ENCODE measurements at places on chromosomes 6 and 20.

DNA sequence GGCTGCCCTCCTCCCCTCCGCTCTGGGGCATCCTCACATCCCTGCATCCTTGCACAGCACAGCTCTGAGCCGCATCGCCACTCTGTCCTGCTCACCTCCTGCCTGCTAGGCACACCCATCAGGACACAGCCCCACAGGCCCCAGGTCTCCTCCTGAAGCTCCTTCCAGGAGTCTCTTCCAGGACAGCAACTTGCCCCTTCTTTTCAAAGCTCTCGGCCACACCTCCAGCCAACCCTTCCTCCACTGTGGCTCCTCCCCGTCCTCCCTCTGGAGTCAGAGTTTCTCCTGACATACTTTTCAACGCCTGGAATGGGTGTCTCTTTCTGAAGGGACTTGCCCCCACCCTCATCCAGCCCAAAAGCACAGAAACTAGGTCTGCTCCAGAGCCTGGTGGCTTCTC is 77.3 kb downstream of the SLC23A2 start:
- ATAC-seq: no peak

GRCh38 chr6:134911547-134911946 is 38.4 kb downstream of the ALDH8A1 start:
- ATAC-seq: peak; percentile 55

DNA sequence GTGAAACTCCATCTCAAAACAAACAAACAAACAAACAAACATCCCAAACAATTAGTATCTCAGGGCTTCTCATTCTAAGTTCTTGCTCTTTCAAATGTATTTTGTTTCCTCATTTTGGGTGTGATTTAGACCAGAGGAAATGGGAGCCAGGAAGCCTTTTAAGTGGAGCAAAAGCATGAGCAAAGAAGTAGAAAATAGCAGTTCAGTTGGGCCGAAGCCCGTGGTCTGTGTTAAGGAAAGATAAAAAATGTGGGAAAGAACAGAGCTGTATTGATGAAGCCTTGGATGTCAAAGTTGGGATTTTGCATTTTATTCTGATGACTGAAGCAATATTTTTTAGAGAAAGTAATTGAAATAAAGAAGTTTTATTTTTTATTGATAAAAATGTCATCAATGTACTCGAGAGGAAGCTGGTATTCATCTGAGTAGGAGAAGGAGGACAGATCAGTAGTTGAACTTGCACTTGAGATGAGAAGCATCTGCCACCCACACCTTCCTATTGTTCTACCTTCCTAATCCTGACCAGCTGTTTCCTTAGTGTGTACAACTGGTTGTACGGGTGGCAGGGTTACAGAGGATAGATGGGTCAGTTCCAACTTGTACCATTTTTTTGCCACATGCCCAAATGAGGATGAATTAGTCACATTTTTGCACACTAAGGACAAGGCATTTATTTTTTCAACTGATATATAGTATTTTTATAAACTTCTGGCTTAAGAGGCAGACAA is 56.1 kb downstream of the KIAA0408 start:
- ATAC-seq: no peak

GRCh38 chr20:47544852-47545251 is 43.2 kb downstream of the NCOA3 start:
- ATAC-seq: no peak

DNA sequence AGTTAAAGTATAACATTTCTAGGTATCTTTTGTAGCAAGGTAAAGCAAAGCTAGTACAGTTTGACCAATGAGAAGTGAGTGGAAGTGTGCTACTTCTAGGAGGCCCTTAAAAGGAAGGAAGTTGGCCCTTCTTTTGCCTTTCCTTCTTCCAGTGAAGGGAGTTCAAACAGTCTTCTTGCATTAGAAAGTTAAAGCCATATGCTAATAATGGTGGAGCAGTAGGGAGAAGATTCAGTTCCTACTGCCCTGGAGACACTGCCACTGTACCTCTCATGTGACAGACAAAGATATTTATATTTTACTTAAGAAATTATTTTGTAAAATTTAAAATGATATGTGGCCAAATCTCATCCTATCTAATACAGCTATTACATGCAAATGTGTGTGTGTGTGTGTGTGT is 26.0 kb upstream of the RCAN2 start:
- no peak for ATAC-seq

GRCh38 chr6:157184202-157185015 is 138.9 kb downstream of the TMEM242 start:
- peak; percentile 56 for ATAC-seq

GRCh38 chr6:26020329-26021000 is 57.9 kb downstream of the TRIM38 start:
- ATAC-seq: peak; percentile 51

DNA sequence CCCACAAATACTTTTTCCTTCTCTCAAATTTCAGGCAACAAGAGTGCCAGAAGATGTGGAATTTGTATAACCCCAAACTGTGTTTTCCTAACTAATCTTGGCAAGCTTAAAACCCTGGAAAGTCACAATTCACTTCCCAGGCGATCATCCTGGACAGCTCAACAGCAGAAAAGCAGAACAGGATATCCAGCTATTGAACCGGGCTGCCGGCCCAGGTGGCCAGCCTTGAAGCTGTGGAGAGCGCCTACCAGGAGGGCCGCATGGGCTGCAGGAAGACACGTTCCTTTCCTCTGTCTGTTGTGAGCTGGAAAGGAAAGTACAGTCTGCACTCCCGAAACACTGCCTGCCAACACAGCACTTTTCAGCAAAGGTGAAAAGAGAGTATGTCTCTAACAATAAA is 719.7 kb upstream of the MARCKS start:
- no peak for ATAC-seq

DNA sequence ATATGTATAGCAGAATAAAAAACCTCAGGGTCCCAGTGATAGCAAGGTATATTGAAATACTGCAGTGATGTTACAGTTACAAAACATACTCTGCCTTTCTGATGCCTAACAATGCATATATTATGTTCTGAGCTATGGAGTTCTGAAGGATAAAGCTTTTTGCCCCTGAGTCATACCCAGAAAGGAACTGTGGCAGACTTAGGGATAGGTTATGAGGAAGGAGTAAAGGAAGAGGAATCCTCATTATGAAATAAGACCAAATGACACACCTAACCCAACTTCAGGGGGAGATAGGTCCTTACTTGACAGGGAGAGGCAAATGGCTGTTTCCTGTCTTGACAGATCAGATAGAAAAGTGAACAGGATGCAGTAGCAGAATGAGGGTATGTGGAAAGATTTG is 940.6 kb upstream of the FLRT3 start:
- no peak for ATAC-seq

GRCh38 chr20:51312480-51312783 is 230.1 kb downstream of the NFATC2 start:
- no peak for ATAC-seq

DNA sequence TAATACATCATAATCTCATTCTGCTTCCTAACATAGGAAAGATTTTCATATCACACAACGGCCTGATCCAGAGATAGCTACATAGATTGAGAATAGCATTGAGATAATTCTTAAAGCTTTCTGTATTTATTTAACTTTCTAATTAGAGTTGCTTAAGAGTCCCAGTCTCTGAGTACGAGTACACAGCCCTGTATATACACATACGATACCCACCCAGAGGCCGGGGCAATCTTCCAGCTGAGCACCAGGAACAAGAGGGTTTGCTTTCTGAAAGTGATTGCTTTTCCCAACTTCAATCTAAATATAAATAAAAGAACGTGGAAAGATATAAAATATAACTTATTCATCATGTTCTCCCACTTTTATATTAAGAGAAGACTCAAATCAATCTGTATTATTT is 313.8 kb downstream of the COL12A1 start:
- ATAC-seq: no peak

GRCh38 chr20:60700728-60701127 is 551.3 kb upstream of the CDH4 start:
- ATAC-seq: no peak

- no peak for ATAC-seq
Observed at GRCh38 chr6:98636941-98637340, 197.4 kb upstream of the POU3F2 start.

- no peak for ATAC-seq
Observed at GRCh38 chr6:101605874-101606273, 212.4 kb downstream of the GRIK2 start.

DNA sequence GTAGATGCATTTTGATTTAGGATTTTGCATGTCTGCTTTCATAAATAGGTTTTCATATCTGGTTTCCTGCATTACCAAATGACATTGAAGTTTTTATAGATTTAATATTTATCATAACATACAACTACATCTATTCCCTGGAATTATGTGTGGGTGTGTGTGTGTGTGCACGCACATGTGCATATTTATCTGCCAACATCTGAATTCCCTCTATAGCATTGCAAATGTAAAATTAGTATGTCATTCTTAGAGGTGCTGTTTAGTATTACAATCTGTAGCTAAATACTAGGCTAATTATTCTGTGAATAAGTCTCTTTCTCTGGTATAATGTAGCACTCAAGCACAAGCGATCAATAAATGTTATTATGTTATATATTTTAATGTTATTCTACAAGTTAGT is 477.9 kb upstream of the FLRT3 start:
- ATAC-seq: no peak

DNA sequence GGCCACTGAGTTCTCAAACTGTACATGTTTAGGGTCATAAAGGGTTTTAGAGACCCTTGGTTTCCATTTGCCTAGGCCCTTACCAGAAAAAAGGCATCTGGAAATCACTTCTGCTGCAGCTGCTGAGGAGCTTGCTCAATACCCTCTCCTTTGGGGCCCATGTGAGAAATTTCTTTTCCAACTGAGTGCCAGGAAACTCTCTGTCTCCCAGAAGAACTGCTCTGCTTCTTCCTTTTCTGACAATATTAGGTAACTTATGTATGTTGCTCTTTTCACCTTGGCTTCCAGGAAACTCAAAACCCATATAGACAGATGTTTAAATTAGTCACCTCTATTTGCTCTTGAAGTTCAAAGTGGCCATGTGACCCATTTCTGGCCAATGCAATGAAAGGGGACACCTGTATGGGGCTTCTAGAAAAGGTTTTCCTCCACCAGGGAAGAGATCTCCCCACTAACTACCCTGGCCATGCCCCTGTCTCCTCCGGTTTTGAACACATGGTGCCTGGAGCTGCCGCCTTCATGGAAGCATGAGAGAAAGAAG is 121.6 kb downstream of the PREX1 start:
- no peak for ATAC-seq

- ATAC-seq: no peak
Observed at GRCh38 chr6:101516578-101516977, 123.1 kb downstream of the GRIK2 start.

GRCh38 chr6:147103007-147103406 is 101.2 kb upstream of the STXBP5 start:
- no peak for ATAC-seq

DNA sequence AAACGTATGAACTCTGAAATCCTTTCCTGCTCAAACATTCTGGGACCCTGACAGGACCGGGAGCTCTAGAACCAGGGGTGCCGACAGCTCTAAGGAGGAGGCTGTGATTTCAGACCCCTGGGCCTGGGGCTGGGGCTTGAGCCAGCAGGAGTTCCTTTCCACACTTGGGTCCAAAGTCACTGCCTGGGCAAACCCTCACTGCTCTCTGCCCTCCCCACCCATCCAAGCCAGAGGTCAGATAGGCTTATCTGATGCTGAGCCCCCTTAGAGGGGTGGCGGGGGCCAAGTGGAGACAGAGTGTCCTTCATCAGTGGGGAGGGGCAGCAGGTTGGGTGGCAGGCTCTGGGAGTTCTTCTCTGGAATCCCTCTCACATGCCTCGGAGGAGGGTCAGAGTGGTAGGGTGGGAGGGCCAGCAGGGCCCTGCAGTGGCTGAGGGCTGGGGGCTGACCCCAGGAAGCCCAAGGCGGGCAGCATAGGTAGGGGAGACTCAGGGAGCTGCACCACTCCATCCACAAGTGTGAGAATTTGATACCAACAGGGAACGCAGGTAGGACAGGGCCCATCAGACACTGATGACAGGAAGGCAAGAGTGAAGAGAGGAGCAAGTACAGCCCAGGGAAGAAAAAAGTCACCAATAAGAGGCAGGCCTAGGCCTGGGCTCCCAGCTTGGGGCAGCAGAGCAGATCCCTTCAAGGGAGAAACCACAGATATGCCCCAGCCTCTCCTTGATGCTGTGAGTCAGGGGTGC is 121.0 kb downstream of the MRPL14 start:
- no peak for ATAC-seq

GRCh38 chr6:95203153-95203754 is 374.1 kb upstream of the MANEA start:
- peak; percentile 48 for ATAC-seq

DNA sequence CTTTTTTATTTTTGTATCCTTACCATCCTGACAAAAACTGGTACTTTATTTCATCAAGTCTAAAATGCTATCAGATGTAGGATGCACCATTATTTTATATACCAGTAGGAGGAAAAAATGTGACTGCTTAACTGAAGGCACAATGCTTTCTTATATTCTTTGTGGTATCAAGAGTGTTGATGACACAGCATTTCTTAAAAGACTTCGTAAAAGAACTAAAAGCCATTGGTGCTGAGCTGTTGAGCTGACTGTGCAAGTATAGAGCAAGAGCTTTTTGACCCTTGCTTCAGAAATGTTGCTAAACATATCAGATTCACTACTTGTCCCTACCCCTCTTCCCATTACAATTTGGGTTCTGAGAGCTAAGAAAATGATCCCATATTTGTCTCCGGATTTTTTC is 17.5 kb downstream of the SF3B5 start:
- ATAC-seq: no peak

- ATAC-seq: no peak
Observed at GRCh38 chr20:38203981-38204357, 38.9 kb upstream of the TGM2 start.

- no peak for ATAC-seq
Observed at GRCh38 chr6:143195349-143195845, 134.7 kb downstream of the AIG1 start.

- no peak for ATAC-seq
Observed at GRCh38 chr6:107627969-107628368, 138.1 kb downstream of the SOBP start.

- ATAC-seq: no peak
Observed at GRCh38 chr20:53738945-53739798, 145.5 kb upstream of the ZNF217 start.

GRCh38 chr6:142374965-142375733 is 73.3 kb downstream of the ADGRG6 start:
- ATAC-seq: no peak
